Stimulated activated CD4-positive, alpha-beta T cell treated with anti-CD3 and anti-CD28 coated beads, Interleukin-1b, Interleukin-23, amount 100 ng/mL, for 1 hour (primary cell): ENCODE measurements at places on chromosomes 7 and 10.

GRCh38 chr7:85469446-85470010 is 282.7 kb upstream of the SEMA3D start:
- no peak for DNase-seq

DNA sequence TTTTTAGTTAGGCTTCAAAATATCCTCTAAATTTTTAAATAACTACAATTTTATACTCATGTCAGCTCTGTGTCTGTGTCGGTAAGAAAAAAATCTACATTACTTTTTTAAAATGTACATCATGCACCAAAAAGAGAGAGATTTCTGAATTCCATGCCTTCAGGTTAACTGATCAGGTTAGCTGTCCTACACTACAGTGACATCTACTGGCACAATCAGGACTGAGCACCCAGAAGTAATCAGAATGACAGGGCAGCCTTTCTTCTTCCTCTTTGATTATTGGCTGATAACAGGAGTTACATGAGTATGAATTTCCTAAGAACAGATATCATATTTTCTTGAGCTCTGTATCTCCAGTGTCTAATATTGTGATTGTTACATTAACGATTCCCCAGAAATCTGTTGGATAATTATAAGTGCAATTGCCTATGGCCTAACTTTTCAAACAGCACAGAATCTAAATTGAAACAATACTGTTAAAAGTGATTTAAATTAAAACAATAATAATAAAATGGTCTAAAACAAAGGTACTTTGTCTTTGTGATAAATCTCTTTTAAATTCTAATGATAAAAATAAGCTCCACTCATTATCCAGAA is 41.8 kb upstream of the HYCC1 start:
- peak; percentile 19 for DNase-seq

DNA sequence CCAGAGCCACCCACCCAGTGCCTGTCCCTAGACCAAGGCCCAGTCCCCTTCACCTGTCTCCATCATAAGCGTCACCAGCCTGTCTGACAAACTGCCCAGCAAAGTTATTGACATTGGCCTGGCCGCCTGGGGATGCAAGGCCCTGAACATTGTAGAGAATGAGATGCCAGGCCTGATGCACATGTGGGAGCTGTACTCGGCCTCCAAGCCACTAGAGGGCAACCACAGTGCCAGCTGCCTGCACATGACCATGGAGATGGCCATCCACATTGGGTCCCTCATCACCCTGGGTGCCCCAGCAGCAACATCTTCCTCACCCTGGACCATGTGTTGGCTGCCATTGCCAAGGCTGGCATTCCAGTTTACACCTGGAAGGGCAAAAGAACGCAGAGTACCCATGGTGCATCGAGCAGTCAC is 63.7 kb upstream of the ANTXRL start:
- DNase-seq = no peak

GRCh38 chr10:73819513-73820093 is 8.2 kb upstream of the NDST2 start:
- DNase-seq = no peak

- DNase-seq = no peak
Measured at GRCh38 chr7:39421251-39421650, 145.0 kb upstream of the YAE1 start.

DNA sequence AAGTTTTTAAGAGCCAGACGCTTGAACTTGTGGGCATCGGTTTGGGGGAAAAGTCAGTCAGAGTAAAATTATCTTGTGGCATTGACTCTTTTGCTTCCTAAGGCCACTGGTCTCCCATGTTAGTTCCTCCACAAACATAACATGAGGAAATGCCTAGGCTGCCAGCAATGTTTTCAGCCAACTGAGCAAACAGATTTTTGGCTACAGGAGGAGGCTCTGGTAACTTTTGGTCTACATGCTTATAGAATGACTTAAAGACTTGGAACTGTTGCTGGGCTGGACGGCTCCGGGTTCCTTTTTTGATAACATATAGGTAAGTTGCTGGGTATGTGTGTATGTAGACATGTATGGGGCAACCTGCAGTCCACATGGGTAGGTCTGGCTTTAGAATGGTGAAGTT is 9.6 kb upstream of the ZNF239 start:
- no peak for DNase-seq

DNA sequence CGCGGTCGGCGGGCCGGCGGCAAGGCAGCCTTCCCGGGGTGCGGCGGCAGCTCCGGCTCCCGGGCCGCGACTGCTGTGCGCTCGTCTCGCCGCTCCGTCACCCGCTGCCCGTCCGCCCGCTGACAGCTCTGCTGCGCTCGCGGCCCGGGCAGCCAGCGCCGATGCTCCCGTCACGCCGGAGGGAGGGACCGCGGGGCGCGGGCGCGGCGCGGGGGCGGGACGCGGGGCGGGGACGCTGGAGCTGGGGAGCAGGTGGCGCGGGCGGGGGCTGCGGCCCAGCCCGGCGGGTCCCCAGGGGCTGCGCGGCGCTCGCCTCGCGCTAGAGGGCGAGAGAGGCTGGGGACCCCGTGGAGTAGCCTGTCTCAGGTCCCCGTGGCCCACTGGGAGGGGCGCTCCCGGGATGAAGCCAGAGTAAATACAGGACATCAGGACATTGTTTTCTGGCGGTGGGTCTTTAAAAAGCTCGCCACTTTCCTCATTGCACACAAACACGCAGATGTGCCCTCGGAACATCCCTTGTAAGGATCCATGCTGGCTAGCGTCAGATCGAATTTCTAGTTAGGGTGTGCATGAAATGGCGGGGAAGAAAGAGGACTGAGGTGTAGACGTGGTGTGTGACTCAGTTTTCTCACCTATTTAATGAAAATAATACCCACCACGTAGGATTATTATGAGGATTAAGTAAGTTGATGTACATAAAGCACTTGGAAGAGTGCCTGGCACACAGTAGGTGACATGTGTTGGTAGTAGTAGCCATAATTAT is at the start of gene ELAPOR2:
ELAPOR2 (minus strand) TSS at position 130 of the 763 bp plus-strand sequence. CDS start 141 bp downstream, outside the sequence.
- peak; percentile 63 for DNase-seq

GRCh38 chr7:15582773-15583172 is 21.0 kb upstream of the AGMO start:
- DNase-seq = no peak

DNA sequence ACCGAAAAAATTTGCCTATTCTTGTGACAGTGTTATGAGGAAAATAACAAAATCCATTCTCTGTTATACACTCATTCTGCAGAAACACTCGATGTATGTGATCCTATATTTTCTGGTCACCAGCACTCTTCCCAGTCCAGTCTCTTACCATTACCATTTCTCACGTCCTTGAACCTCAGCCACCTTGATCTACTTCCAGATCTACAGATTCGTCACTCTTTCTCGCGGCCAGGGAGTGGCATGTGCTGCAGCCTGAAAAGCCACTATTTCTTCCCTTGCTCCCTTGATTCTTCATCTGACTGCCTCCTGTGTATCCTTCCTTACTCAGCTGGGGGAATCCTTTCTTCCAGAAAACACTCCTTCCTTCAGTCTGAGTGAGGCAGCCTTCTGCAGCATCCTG is 14.1 kb upstream of the TAF3 start:
- no peak for DNase-seq

GRCh38 chr7:149285603-149286002 is 23.6 kb downstream of the ZNF783 start:
- no peak for DNase-seq

DNA sequence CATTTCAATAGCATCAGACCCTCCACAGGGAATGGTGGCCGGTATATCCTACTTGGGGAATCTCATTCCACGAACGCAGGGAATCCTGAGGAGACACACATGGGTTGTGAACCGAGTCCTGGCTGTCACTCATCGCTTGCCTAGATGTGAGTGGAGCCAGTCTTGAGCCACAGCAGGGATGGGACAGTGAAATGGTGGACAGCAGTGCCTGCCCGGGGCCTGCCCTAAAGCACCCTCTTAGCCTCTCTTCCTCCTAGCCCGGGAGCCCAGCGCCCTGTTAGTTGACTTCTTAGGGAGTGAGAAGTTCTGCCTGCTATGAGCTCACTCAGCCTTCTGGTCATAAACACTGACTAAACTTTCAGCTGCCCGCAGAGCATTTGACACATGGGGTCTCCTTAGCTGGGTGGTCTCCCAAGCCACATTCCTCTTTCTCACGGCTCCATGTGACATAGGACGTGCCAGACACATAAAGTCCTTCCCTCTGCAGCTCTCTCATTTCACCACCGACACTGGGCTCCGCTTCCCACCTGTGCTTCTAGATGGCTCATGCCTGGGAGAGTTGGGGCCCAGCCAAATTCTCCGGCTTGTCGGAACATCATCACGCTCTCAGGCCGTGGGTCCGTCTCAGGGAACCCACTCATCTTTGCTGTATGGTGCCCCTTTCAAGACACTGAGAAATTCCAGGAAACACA is 60.9 kb downstream of the TCERG1L start:
- DNase-seq = no peak

- DNase-seq = no peak
Measured at GRCh38 chr7:44432381-44432977, 58.0 kb downstream of the NUDCD3 start.

DNA sequence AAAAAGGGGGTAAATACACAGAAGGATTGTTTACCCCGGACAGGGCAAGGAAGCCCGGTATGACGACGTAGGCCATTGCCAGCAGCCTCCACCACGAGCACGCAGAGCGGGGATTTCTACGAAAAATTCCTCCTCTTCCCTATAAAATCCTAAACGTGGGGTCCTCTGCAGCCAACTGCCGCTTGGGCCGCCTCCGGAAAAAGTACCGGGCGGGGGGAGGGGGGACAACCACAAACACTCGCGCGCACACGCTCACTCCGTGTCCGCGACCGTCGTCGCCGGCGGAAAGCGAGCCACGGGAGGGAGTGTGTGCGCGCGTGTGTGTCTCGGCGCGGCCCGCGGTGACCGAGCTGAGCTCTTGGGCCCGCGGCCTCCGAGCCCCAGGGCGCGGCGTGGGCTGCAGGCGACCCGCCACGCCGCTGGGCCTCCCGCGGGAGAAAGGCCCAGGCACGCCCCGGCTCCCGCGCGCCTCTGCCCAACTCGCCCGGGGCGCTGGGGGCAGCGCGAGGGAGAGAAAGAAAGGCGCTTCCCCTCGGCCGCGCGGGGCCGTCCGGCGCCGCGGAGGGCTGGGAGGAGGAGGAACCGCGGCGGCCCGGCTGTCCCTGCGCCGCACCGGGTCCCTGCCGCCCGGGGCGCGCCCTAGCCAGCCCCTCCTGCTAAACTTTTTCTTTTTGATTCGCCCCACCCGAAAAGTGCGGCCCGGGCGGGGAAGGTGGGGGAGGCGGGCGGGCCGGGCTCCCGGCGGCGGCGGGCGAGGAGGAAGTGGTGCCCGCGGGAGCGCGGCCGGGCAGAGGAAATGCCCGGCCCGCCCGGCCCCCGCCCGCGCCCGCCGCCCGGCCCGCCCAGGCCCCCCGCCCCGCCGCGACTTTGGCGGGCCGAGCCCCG is 1.5 kb downstream of the CTBP2 start:
- DNase-seq = no peak

DNA sequence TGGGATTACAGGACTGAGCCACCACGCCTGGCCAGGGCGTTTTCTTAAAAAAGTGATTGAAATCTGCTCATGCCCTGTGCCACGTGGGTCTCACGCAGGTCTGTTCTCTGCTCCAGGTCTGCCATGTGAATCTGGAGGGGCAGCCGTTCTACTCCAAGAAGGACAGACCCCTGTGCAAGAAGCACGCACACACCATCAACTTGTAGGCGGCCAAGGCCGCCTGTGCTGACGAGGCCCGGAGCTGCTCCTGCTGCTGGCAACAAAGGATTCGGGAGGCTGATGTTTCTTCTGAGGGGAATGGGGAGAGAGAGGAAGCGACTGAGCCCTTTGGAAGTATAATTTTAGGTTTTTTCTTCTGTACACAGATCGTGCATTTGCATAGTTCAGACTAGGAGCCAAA is 23.6 kb upstream of the BMPR1A start:
- DNase-seq = no peak

DNA sequence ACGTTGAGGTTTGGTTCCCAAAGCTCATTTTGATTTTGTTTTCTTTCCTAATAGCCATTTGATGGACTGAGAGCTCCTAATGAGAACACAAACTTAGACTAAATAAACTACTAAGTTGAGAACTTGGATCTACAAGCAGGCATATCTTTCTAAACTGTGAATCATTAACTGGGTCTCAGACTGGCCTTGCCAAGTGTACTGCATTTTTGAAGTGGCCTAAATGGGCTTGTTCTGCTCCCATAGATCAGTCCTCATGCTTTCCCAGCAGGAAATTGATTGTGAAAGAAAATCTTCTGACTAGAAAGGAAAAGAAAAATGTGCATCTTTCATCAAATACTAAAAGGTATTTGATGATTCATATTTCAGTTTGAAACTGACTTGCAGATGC is 46.7 kb upstream of the RBM33 start:
- DNase-seq = no peak

DNA sequence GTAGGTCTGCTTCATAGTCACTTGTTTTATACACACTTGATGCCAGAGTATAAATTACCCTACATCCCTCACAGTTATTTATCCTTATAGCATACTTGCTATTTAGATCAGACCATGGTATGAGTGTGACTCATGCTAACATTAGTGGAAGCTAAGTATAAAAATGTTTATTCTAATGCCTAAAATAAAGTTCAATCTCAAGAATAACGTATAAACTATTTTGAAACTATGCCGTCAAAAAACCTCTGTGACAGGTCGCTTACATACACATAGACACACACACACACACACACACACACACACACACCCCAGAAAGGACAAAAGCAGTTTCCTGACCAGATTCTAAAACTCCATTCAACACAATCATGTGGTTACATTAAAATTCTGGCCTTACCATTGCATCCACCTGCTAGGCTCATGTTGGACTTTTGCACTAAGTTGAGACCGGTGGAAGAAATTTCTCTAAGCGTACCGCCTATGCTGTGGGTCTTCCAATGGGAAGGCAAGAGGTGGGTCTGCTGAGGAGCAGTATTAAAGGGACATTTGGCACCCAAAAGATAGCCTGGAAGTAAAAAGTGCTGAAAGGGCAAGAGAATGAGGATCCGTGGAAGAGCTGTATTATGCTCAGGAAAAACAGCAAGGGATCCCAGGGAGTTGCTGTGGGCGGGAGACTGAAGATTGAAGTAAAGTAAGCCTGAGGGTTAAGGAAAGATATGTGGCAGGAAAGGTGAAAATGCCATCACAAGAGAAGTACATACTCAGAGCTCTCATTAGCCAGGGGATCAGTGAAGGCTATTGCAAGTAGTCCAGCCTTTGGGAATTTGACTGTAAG is 5.0 kb downstream of the FOXP2 start:
- no peak for DNase-seq

DNA sequence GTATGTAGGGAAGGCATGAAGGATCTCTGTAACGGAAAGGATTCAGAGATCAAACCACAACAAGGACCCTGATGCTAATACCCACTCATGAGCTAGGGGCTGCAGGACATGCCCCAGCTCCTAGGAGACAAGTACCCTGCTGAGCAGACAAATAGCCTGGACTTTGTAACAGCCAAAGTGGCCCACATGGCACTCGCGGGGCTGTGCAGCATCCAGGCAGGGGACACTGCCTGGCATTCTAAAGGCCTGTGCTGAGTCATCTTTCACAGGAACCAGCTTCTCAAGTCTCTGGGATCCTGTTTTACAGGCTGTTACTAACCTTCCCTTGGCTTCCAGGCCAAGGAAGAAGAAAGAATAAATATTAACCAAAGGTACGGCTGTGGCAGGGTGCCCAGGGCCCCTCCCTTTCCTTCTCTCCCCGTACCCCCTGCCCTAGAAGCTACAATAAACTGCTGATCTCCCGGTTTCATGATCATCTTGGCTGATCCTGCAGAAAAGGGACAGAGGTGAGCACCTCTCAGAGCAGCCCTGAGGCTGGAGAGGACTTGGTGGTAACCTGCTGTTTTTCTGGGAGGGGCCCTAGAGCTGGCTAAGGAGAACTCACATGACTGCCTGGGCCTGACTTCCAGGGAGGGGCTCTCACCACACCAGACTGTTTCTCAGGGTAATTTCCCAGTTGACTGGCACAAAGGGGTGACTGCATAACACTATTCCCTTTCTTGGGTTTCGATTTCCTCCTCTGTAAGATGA is 4.2 kb upstream of the RPEL1 start:
- no peak for DNase-seq
